Activated CD4-positive, alpha-beta T cell treated with anti-CD3 and anti-CD28 coated beads for 4 hours (primary cell): ENCODE measurements at places on chromosomes 3 and 15.
A peak's percentile ranks its signal among the peaks of the same experiment; 100 is the strongest.

GRCh38 chr15:68310804-68311463 is 33.4 kb downstream of the FEM1B start:
- DNase-seq: no peak

DNA sequence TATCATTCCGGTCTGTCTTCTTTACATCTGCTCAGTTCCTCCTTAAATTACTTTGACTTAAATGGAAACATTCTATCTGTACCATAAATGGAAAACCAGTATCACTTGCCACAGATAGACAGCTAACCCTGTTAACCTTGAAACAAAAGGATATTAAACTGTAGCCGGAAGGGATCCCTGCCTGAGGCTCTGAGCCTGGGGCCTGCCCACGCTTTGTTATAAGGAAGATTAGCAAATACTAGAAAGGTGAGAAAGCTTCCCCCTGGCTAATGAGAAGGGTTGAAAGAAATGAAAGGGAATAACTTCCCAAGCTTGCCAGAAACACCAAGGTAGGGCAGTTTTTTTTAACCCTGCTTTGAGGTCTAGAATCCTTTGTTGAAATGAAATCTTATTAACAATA is 927.6 kb downstream of the FHIT start:
- DNase-seq: no peak

- DNase-seq: no peak
These were observed 3.0 kb upstream of the MRPS22 start for GRCh38 chr3:139340784-139341183.

- DNase-seq: no peak
These were observed 80.4 kb upstream of the LRIG1 start for GRCh38 chr3:66581256-66581655.

- DNase-seq: peak; percentile 14
These were observed 31.0 kb upstream of the KLHL6 start for GRCh38 chr3:183586477-183586876.

- no peak for DNase-seq
These were observed 493.4 kb upstream of the TGFBR2 start for GRCh38 chr3:30112902-30113484.

- no peak for DNase-seq
These were observed 573.6 kb upstream of the ARRDC4 start for GRCh38 chr15:97386940-97387339.

GRCh38 chr15:47603026-47603425 is 114.3 kb upstream of the SEMA6D start:
- DNase-seq: no peak

DNA sequence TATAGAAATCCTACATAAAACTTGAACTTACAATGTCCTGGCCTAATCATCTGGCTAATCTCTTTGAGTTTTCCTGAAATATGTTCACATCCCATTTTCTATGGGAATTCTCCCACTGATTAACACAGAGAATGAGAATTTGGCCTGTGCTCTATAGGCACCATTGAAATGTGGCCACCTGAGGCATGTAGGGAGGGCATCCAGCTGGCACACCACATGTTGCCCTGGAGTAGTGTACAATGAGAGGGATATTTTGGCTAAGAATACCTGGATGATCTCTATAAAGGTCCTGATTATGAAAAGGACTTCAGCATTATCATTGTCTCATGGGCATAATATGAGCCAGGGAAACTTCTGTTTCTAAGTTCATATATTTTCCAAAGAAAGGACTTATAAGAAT is 324.0 kb downstream of the ZBTB20 start:
- no peak for DNase-seq

DNA sequence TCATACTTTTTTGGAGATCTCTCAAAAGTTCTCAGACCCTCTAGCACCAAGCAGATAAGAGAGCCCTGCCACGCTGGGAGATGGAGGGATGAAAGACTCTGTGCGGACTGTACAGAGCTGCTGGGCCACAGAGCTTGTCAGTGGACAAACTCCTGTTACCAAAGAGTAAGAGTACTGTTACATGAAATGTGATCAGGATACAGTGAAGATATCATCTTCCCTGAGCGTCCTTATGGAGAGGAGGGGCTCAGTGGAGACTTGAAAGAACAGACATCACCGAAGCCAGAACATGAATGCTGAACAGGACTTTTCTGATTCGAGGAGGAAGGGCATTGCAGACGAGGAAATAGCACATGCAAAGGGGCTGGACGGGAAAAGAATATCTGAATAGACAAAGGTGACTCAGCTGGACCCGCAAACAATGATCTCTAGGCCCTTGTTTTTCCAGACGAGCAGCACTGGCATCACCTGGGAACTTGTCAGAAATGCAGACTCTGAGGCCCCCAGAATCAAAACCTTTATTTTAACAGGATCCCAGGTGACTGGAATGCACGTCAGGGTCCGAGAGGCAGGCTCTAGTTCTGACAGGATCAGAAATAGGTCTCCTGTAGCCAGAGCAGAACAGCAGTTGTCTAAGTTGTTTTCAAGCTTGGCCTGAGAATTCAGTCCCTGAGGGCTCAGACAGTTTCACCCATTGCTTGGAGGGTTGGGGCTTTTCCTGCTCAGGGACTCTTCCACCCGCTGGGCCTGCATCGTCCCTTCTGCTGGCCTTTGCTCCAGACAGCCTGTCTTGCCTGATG is 277.9 kb downstream of the RPLP1 start:
- no peak for DNase-seq

DNA sequence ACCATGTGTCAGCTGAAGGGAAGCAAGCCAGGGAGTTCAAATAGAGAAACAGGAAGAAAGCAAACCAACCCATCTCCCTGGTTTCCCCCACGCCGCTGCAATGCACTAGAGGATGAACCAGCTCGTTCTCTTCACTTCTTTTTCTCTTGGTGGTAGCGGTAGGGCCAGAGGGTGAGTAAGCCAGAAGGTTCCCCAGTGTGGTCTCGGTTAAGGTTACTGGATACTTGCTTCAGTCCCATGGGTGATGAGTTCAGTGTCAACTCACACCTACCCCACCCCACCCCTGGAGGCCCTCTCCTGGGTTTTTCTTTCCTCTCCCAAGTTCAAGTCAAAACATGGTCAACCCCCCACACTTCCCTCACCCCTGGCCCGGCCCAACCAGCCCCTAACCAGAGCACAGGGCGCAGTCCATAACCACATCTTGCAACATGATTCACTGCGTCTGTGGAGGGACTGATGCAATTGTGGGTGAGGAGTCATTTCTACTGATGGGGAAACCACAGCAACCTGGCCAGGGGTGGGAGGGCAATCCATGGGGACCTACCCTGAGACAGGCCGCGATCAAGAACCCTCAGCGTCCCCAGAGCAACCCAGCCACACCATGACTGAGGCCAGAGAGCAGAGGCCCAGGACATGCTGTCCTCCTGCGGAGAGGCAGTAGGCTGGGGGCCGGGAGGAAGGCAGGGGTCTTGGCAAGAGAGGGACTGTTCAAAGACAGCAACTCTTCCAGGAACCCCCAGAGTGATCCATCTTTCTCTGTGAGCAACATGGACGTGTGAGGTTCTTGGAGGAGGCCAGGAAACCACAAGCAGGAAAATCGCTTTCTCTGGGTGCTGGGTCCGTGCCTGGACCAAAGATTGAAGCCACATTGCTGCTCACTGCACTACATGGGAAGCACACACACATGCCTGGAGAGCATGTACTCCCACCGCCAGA is 276.6 kb downstream of the UACA start:
- peak; percentile 55 for DNase-seq

GRCh38 chr3:185998136-185998535 is 60.3 kb upstream of the TRA2B start:
- DNase-seq: no peak

GRCh38 chr15:33788906-33789540 is 179.3 kb upstream of the CHRM5 start:
- no peak for DNase-seq

- no peak for DNase-seq
These were observed 62.4 kb downstream of the ZBTB20 start for GRCh38 chr3:115084686-115085085.

GRCh38 chr3:47164007-47164881 is at the start of gene SETD2:
Gene SETD2 (minus strand): TSS chr3:47164113. CDS start chr3:47163924, 189 bp downstream.
- peak; percentile 83 for DNase-seq
